ENCODE measurements at places on chromosomes 5 and 9.
A peak's percentile ranks its signal among the peaks of the same experiment; 100 is the strongest.

GRCh38 chr5:36105819-36106218, 39.1 kb upstream of the UGT3A2 start:
- DNase-seq = no peak

DNA sequence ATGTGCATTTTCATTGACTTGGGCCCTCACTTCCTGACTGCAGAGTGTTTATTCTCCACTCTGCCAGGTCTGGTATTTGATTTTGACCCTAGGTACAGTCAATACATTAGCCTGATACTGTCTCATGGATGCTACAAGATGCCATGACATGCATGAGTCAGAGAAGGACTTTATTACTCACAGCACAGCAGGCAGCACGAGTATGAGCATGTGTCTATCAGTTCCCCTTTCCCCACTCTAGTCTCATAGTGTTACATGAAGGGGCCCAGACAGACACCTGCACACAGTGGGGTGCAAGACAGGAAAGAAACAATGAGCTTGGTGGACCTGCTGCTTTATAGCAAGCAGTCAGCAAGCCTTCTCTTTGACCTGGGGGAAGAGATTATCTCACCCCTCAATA, 19.6 kb downstream of the ITGA2 start:
- DNase-seq = no peak

GRCh38 chr5:5739490-5739945, 317.0 kb downstream of the ICE1 start:
- DNase-seq = no peak

DNA sequence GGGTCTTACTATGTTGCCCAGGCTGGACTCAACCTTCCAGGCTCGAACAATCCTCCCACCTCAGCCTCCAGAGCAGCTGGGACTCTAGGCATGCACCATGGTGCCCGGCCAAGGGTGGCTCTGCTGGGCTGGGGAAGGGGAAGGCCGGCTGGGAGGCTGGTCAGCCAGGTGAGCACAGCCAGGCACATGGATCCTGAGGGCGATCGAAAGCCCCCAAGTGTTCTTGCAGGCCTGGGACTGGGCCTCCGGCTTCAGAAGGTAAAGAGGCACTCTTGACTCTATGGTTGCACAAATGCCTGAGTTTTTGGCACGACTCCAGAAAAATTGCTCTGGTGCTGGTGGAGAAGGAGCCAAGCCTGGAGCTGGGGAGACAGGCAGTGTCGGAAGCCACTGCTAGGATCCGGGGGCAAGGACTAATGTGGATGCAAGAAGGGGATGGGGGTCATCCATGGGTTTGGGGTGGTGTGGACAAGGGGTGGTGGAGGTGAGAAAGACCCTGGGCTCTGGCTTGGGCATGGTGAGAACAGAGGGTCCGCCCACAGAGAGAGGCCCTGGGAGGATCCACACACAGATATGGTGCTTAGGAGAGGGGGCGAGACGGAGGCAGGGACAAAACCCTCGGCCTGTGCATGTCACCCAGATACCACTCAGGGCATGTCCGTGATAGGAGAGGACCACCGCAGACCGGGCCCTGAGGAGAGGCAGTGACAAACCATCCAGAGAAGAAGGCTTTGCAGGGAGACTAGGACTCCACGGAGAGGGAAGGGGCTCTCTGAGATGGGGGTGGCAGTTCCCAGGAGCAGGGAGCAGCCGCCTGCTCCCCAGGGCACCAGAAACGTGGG, 51.1 kb upstream of the COL5A1 start:
- no peak for DNase-seq

DNA sequence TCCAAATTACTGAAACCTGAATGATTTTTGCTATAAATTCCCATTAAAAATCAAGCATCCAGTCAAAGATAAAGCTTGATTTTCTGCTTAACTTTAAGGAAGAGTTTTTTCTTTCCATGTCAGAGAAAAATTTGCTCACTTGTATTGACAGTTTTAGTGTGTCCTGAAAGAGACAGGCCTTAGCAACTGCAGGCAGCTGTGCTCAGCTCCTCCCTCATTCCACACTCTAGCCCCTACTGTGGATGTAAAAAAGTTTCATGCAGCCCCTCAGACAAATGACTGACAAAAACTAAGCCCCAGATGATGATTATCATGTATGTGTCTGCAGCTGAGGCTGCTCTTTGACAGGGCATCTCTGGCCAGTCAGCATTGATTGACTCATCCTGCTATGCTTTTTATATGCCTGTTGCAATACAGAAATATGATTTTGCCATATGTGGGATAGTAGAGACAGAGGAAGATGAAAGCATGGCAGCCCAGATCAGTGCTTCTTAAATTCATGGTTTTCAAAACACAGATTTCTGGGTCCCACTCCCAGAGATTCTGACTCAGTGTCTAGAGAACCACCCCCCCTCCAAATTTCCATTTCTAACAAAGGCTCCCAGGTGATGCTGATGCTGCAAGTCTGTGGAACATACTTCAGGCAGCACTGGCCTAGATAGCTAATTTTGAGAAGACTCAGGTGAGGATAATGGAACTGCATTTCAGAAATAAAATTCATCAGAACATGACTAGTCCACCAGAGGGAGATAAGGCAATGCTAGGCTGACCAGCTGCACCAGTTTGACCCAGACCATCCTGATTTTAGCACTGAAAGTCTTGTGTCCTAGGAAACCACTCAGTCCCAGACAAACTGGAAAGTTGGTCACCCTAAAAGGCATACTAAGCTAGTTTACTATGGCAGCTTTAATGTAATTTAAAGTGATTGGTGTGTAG, 298.7 kb upstream of the KCNN2 start:
- DNase-seq = no peak

GRCh38 chr5:154858972-154859871, 795 bp downstream of the CNOT8 start:
- no peak for DNase-seq

GRCh38 chr5:65809817-65810531, 88.0 kb downstream of the NLN start:
- DNase-seq = peak; percentile 79

- DNase-seq = no peak
These were observed 2.0 kb upstream of the APC start for GRCh38 chr5:112735702-112736101.

GRCh38 chr9:132898051-132898450, 19.4 kb downstream of the SPACA9 start:
- DNase-seq = no peak

GRCh38 chr5:143174714-143175398, 228.6 kb downstream of the NR3C1 start:
- no peak for DNase-seq

DNA sequence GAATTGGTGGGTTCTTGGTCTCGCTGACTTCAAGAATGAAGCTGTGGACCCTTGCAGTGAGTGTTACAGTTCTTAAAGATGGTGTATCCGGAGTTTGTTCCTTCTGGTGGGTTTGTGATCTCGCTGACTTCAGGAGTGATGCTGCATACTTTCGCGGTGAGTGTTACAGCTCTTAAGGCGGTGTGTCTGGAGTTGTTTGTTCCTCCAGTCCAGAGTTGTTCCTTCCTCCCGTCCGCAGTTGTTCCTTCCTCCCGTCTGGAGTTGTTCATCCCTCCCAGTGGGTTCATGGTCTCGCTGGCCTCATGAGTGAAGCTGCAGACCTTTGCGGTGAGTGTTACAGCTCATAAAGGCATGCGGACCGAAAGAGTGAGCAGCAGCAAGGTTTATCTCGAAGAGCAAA, 159.6 kb upstream of the ADAMTSL1 start:
- no peak for DNase-seq

GRCh38 chr5:84474126-84474525, 89.4 kb upstream of the EDIL3 start:
- DNase-seq = no peak

- DNase-seq = peak; percentile 44
These were observed 265.3 kb upstream of the GAS1 start for GRCh38 chr9:87212605-87213021.

DNA sequence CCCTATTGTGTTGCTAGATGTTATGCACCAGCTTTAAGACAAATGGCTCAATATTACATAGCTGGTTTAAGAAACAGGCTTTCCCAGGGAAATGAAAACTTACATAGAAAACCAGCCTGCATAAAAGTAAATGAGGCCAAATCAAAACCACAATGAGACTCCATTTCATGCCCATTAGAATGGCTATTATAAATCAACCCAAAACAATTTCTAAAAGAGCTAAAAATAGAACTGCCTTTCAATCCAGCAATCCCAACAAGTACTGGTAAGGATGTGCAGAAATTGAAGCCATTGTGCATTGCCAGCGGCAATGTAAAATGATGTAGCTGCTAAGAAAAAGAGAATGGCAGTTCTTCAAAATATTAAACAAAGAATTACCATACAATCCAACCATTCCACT, 1170.0 kb upstream of the CDH9 start:
- no peak for DNase-seq

DNA sequence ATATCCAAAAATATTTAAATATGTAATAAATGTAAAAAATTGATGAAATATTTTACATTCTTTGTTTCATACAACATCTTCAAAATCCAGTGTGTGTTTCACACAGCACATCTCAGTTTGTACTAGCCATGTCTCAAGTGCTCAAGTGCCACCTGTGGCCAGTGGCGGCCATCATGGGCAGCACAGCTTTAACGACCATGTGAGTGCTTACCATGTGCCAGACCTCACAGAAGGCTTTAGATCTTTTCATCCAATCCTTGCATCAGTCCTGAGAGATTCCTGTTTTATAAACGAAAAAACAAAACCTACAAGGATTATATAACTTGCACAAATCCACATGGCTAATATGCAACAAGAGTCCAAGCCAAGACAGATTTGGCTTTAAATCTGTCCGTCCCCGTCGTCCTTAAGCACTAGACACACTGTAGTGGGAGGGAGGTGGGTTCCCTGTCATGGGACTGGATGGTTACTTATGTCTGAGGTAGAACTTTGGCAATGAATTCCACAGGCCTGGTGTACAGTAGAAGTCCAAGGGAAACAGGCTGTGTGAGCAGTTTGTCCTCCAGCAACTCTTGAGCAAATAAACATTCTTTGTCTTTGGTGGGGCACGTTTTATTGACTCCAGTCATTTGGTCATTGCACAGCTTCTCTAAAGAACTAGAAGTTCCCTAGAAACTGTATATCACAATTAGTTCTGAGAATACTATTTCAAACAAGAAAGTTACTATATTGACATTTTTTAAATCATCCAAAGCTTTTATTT, 25.0 kb upstream of the F2R start:
- DNase-seq = peak; percentile 25

DNA sequence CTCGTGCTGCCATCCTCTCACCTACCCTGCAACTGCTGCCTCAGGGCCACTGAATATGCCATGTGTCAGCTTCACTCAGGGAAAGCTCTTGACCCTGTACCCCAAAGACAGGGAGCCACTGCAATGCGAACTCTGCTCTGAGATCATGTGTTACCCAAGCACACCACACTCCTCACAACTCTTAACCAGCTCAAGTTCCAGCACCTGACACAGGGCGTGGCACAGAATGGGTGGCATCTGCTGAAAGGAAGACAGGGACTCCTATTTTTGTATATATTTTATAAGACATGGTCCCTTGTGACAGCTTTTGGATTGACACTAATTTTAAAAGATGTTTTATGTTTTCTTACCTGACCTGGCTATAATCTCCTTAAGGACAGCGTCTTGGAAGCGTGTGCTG, 10.7 kb downstream of the PHYKPL start:
- peak; percentile 11 for DNase-seq

- DNase-seq = peak; percentile 83
These were observed at the start of gene PCDH12 for GRCh38 chr5:141958113-141958512. Gene PCDH12 (minus strand): TSS chr5:141958202. CDS start chr5:141957851, 351 bp downstream.

Measured in femur (tissue), 1 donor.